Activated gamma-delta T cell (primary cell): ENCODE measurements at places on chromosomes 4 and X.

GRCh38 chrX:153646620-153647373, at the start of gene DUSP9:
Gene DUSP9 (plus strand): TSS chrX:153647203. CDS start chrX:153647954, 751 bp downstream.
- DNase-seq = no peak

- DNase-seq = no peak
These were observed 874.6 kb upstream of the PRKX start for GRCh38 chrX:4588056-4588455.

DNA sequence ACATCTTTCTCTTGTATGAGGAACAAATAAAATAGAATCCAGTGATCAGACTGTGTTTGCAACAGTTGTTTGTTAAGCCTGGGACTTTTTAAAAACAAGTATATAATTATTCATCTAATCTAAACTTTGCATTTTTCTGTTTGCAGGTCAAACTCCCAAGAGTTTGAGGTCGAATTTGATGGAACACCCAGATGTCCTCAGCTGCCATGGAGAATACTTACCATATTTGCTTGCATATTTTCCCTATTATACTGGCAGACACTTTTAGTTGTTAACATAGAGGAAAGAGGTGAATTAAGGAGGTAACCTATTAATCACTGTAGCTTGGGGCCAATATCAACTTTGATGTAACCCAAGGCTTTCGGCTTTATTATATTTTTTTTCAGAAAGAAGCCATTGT, 401.5 kb upstream of the DIPK2B start:
- DNase-seq = no peak

GRCh38 chr4:19402581-19403065, 849.1 kb upstream of the SLIT2 start:
- no peak for DNase-seq

GRCh38 chrX:17046478-17047097, 100.1 kb downstream of the REPS2 start:
- DNase-seq = no peak

GRCh38 chr4:55125087-55125721, at the start of gene KDR:
Gene KDR (minus strand): TSS chr4:55125595. CDS start chr4:55125293, 302 bp downstream.
- DNase-seq = no peak

DNA sequence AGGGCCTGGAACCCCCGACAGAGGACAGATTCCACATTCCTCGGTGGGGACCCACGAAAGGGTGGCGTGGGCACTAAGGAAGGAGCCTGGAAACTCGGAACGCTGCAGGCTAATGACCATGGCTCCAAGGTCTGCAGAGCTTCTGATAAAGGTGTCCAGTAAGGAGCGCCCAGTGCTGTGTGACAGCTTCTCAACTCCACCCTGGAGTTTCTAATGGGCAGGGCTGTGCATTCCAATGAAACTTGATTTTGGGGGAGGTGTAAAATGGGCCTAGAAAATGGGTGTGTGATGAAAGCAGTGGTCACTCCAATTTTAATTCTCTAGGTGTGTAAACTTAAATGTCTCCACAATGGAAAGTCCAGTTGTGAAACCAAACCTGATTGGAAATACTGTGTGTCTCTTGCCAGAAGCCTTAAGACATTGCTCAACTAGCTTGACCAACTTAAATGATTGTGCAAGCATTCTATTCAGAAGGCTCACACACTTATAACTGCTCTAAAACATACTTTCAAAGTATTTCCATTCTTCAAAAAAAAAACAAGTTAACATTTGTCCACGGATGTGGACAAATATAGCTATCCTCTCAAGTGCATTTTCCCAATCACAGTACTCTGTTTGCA, 52.1 kb downstream of the XAGE2 start:
- no peak for DNase-seq

- no peak for DNase-seq
These were observed 253.0 kb downstream of the COX7B2 start for GRCh38 chr4:46656071-46656470.

- no peak for DNase-seq
These were observed 123.7 kb downstream of the AFAP1 start for GRCh38 chr4:7815981-7816380.

DNA sequence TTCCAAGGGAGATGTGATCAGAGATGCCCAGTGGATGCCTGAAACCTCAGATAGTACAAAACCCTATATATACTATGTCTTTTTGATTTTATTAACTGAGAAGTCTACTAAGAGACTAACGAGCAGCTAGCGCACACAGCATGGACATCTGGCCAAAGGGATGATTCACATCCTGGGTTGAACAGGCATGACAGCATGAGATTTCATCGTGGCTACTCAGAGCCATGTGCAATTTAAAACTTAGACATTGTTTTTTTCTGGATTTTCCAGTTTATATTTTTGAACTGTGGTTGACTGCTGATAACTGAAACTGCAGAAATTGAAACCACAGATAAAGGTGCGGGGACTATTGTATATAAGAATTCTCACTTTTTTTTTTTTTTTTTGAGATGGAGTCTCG, 2252.9 kb upstream of the AGA start:
- no peak for DNase-seq

DNA sequence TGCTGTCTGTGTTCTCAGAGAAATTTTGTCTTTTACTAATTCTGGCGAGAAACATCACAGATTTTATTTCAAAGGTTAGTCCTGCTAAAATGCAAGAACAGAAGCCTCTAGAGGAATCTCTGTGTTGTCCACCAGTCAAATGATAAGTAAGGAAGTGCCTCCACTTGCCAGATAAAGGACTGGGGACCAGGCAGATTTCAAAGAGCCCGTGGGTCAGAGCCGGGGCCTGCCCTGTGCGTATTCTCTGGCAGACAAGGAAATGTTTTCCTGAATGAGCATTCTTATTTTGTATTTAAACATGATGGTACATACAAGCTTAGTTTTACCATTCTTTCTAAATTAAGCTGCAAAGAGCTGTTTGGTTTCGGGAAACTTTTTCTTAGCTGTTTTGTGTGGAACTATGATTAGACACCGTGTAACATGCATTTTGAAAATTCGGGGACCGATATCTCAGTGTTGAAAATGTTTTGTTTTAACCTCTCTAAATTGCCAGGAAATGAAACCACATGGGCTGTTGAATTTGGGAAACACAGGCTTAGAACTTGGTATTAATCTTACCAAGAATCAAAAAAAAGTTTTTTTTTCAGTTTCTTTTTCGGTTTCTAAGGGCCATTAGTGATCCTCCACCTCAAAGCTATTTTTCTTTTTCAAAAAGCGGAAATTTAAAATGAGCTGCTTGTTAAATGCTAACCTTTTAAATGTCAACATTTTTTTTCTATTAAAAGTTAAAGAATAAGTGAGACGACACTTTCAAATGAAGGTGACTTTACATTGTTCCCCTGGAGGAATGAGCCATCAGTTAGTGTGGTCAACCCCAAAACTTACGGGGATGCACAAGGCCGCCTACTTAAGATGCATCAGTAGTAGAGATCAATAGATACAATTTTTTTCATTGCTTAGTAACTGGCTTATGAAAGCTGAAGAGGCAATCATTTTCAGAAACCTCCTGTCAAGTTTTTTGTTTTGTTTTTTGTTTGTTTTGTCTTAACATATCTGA, 89.6 kb upstream of the MTM1 start:
- DNase-seq = no peak

- no peak for DNase-seq
These were observed 11.4 kb upstream of the S100G start for GRCh38 chrX:16638533-16638932.

DNA sequence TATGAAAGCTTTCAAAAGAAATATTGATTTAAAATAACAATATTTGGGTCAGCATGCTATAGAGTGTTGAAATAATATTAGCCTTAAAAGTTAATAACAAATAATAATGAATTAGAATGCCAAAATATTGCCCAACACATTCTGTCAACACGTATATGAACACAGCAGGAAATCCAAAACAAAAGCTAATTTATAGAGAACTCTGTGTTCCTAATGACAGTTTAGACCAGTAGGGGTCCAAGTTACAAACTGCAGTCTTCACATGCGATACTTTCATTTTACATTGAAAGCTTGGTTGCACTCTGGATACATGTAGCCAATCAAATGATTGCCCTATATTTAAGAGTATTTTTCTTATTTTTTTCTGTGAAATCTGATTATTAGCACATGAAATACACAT, 274.4 kb downstream of the DCTD start:
- DNase-seq = no peak

- no peak for DNase-seq
These were observed 1.6 kb downstream of the SOX3 start for GRCh38 chrX:140503238-140503601.

GRCh38 chr4:24730256-24731001, 64.9 kb upstream of the SOD3 start:
- DNase-seq = no peak

DNA sequence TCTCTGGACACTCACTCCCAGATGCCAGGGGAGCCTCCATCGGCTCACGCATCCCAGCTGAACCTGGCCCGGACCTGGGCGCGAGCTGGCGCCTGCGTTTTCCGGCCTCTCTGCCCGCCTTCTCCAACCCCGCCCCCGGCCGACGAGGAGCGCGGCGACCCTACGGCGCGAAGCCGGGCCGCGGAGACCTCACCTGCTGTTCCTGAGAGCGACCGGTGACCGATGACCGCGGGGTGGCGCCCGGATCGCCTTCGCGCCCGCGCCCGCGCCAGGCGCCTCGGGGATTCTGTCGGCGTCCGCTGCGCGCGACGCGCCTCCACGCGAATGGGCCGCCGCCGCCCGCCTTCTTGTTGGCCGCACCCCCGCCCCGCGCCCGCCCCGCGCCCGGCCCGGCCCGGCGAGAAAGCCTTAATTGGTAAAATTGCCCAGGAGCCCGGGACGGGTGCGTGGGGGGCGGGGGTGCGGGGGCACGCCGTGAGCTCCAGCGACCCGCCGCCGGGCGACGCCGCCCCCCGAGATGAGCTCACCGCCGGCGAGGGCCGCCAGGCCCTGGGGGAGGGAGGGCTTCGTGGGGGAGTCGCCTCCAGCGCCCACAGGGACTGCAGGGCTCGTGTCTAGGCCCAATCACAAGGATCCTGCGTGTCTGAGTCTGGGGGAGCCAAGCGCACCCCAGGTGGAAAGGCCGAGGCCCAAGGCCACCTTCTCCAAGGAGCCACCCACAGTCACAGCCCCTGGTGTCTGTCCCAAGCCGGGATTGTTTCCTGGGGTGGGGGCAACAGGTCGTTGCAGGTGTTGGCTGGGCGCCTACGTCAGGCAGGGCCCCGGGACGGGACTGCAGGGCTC, at the start of gene FLNA:
Gene FLNA (minus strand): TSS at position 322 of the 843 bp plus-strand sequence. CDS start 3,389 bp downstream, outside the sequence.
- no peak for DNase-seq

DNA sequence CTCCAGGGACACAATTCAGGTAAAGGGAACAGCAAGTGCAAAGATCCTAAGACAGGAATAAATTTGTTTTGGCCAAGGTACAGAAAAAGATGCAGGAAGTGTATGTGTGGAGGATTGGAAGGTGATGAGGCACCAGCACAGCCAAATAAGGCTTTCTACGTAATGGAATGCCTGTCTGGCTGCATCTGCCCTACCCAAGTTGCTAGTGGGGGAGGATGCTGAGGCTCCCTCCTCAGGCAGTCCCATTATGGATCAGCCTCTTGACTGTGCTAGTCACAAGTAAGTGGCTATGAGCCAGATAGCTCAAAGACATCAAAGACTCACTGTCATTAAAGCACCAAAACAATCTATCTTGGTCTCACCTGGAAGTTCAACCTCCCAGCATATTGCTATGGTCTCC, 300.9 kb upstream of the FAT4 start:
- DNase-seq = no peak

DNA sequence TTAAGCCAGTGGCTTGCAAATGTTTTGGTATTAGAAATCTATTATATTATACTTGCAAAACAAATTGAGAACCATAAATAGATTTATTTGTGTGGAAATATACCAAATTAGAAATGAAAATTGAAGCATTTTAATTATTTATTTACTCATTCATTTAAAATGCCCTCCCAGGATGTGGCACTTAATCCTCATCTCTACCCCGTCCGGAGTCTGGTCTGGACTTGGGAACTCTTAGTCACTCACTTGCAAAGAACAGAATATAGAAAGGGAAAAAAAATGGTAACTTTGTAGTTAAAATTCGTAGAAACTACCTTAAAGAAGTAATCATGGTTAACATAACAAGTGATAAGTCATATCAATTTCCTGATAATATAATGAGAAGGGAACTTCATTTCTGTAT, 775.9 kb upstream of the INTU start:
- DNase-seq = no peak

- no peak for DNase-seq
These were observed 134.2 kb downstream of the TSPAN5 start for GRCh38 chr4:98524230-98524629.

- DNase-seq = no peak
These were observed 161.0 kb upstream of the HS3ST1 start for GRCh38 chr4:11589676-11590075.

DNA sequence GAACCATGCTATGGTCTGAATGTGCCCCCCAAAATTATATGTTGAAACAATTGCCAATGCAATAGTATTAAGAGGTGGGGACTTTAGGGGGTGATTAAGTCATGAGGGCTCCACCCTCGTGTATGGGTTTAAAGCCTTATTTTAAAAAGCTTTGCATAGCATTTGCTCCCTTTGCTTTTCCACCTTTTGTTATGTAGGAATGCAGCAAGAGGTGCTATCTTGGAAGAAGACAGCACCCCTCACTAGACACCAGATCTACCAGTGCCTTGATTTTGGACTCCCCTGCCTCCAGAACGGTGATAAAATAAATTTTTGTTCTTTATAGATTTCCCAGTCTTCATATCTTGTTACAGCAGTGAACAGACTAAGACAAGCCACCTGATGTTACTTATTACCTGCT, 23.3 kb upstream of the NPNT start:
- DNase-seq = no peak

DNA sequence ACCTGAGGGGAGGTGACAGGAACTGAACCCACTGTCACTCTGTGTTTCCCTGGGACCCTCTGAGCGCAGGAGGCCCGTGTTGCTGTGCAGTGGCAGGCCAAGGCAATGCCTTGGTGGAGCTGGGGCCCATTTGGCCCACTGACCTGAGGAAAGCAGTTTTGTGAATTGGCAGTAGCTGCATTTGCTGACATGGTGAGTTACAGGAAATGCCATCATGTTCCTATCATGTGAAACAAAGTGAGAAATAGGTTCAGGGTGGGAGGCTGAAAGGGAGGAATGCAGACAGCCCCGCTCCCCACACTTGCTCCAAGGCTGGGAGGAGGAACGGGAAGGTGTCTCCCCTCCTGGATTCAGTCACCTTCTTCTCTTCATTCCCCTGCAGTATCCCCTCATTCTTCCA, 146.1 kb downstream of the PTTG2 start:
- DNase-seq = no peak

GRCh38 chrX:6983207-6983955, 164.1 kb upstream of the STS start:
- DNase-seq = no peak

- DNase-seq = no peak
These were observed 217.2 kb downstream of the SPRY1 start for GRCh38 chr4:123613586-123614344.
